ENCODE measurements at places on chromosomes 7 and 10.
A peak's percentile ranks its signal among the peaks of the same experiment; 100 is the strongest.

- DNase-seq: no peak
Observed at GRCh38 chr10:79266084-79266483, 81.2 kb upstream of the PPIF start.

- peak; percentile 70 for DNase-seq
Observed at GRCh38 chr7:55365205-55365674, at the start of gene LANCL2. LANCL2 (plus strand) TSS chr7:55365337; CDS start chr7:55366026, 689 bp downstream.

GRCh38 chr10:64175271-64175962 lies 654.2 kb downstream of the REEP3 start:
- DNase-seq: no peak

GRCh38 chr7:18978108-18978495 lies 139.3 kb downstream of the TWIST1 start:
- no peak for DNase-seq

GRCh38 chr7:133185512-133185911 lies 67.4 kb upstream of the EXOC4 start:
- DNase-seq: no peak

DNA sequence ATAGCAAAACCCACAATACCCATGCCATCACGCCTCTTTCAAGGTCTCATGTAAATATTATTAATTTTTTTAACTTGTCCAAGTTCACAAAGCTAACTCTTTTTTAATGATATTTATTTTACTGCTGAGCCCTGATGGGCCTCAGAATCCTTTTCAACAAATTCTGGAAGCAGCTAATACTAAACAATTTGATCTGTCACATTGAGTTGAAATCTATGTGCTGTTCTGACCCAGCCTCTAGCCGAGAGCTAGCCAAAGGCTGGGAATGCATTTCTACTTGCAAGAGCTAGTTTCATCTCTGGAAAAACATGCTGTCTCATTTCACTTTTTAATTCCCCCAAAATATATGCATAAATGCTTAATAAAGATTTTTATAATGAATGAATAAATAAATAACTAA lies 47.9 kb downstream of the TFAM start:
- DNase-seq: no peak

DNA sequence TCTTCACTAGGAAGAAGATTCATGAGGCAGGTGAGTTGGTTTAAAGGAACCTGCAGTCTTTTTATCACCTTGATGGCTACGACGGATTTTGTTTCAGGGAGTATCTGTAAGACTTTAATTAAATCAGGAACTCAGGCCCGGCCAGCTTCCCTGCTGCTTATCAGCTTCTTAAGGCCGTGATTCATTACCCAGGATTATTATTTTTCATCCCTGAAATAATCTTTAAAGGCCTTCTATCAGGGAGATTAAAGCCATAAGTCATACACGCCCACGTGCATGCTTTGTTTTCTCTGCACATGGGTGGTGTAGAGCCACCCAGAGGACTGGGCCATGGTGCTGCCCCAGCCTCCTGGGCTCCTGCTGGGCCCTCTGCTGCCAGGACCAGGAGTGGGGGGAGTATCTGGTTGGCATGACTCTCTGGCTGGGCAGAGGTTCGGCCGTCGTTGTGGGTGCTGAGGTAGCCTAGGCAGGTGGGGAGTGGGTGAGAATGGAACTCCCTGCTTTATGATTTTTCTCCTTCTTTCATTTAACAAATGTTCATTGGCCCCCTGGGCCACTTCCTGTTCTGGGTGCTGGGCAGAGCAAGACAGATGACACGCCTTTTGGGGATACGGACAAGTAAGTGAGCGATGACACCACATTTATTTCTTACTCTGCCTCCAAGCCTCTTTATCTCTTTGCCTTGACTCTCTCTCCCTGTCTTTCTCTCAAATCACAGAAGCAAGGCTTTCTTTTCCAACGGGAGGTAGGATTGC lies 39.0 kb upstream of the PCBD1 start:
- no peak for DNase-seq

- no peak for DNase-seq
Observed at GRCh38 chr7:55265836-55266642, 99.1 kb upstream of the LANCL2 start.

DNA sequence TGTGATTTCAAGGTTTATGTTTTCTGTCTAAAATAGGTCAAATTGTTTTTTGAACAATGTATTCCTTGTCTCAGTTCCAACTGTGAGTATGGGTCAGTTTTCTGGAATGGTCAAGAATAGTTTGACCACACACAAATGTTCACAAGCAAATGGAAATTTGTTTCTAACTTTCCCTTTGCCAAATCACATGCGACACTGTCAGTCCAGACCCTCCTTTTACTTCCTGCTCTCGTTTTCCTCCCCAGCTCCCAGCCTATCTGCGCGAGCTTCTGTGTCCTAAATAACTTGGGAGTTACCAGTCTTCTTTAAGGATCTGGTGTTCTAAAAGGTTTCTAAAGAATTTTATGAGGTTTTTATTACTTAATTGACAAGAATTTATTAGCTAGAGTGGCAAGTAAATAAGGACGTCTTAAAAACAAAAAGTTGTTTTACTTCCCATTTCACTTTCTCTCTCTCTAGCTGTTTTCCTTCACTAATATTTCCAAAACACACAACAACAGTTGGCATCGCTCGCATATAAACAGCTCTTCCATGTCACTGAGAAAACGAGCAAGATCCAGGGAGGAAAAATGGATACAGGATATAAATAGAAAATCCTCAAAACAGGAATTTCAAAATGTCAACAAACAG lies 266.1 kb upstream of the KLF6 start:
- no peak for DNase-seq

DNA sequence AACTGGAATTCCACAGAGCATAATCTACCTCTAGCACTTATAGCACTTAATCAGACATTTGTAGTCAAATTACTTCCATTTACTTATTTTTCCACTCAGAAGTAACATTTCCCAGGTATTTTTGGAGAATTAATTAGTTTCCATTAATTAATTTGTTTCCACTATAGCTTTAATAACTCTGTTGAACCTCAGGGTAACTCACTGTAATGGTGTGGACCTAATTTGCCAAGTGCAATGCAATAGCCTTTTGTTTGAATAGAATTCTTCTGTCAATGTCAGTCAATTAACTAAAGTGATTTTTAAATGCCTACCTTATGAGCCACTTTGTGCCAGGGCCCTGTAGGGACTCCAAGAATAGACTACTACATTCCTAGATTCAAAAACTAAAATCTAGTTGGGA lies 115.4 kb downstream of the CSTF2T start:
- no peak for DNase-seq

DNA sequence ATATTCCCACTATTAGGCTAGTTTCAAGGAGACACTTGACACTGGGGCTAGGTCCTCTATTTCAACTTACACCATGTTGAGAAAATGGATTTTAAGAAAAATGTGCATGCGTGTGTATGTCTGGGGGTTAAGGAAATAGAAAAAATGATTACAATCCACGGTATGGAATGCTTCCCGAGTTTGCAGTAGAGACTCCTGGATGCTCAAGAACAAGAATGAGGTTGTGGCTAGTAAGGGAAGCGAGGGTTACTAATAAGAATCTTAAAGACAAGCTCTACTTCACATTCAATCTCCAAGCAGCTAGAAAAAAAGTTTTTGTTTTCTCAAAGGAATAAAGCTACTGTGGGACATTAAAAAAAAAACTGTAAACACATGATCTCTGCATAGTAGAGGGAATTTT lies 54.7 kb downstream of the ANK3 start:
- DNase-seq: no peak

- DNase-seq: peak; percentile 85
Observed at GRCh38 chr10:58017719-58018367, 249.9 kb downstream of the IPMK start.

DNA sequence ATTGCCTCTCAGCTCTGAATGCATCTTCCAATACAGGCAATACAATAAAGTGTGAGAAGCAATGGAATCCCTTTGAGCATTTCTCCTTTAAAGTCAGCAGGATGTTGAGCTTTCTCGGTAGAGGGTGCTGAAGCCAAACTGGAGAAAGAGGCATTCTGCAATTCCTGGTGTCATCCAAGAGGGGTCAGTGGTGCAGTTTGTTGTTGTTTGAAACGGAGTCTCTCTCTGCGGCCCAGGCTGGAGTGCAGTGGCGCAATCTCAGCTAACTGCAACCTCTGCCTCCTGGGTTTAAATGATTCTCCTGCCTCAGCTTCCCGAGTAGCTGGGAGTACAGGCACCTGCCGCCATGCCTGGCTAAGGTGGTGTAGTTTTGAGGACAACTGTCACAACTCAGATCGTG lies 486.5 kb downstream of the CALN1 start:
- DNase-seq: no peak

DNA sequence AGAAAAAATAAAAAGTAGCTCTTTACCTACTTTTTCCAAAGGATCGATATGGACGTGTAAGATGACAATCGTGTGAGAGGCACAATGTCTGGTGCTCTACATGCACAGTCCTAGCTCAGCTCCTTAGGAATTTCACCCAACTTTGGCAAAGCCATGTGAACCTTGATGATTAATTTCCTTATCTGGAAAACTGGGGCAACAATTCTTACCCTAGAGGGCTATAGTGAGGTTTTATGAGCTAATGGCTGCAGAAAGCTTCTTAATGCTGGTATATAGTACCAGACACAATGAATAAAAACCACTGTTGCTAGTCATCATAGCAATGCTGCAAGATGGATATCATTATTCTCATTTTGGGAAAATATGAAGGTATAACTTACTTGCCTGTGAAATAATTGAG lies 202.7 kb downstream of the PARD3 start:
- DNase-seq: no peak

GRCh38 chr7:69038915-69039314 lies 559.4 kb upstream of the AUTS2 start:
- DNase-seq: no peak

DNA sequence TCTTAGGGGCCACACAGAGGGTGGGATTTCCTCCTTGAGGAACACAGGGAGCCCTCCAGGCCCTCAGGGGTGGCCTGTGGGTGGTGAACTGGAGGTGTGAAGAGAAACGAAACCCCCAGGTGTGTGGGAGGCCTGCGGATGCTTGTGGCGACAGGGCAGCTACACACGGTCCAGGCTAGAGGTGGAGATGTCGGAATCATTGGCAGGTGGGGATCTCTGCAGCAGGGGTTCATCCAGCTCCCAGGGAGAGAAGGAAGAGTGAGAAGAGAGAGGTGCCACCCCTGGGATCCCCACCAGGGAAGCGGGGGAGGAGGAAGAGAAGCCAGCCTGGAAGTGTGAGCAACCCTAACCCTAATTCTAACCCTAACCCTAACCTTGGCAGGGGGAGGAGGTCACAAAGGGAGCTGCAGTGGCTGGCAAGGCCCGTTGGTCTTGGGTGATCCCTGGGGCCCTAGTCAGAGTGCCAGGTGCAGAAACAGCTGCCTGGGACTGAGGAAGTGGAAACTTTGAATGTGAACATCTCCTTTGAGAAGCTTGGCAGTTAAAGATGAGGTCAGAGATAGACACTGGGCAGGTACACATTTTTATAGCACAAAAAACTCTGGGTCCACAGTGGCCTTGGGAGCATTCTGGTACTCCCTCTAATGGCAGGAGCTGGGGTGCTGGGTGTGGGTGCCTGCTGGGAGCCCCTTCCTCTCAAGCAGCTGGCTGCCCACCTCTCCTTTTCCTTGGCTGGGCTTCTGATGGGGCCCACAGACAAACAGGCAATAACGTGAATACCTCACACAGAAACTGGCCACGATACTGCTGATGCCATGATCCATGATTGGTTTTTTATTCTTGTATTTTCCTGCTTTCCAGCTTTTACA lies 6.8 kb upstream of the AEBP1 start:
- no peak for DNase-seq

DNA sequence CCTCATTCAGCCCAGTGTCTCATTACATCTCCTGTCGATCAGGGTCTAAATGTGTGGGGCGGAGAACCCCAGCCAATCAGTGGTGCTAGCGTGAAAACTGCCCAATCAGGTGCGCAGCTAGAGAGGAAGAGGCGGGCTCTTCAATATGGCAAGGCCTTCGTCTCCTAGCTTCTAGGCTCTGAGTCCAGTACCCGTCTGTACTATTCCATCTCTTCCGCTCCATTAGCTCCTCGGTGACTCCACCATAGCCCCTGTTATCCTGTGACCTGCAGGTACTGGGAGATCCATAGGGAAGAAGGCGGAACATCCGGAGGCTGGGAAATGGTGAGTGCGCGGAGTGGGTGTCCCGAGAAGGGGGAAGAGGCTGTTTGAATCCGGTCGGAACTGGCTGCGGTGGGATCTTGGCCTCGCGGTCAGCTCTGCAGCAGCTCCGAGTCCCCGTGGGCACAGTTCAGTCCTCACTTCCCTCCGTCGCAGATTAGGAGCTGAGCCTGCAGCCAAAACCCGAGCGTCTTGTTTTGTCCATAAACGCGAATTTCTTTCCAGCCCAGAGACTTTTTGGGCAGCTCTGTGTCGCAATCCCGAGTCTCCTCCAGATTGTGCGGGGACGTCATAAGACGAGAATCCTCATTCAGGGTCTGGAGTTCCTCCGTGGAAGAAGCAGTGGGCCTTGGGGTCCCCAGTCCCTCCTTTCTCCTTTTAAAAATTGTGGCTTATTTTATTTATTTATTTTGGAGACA lies at the start of gene ZNF727:
Gene ZNF727 (plus strand): TSS at position 134 of the 740 bp plus-strand sequence. CDS start 188 bp downstream, at position 322.
- DNase-seq: no peak

GRCh38 chr7:28530175-28530802 lies 118.0 kb downstream of the CREB5 start:
- no peak for DNase-seq

DNA sequence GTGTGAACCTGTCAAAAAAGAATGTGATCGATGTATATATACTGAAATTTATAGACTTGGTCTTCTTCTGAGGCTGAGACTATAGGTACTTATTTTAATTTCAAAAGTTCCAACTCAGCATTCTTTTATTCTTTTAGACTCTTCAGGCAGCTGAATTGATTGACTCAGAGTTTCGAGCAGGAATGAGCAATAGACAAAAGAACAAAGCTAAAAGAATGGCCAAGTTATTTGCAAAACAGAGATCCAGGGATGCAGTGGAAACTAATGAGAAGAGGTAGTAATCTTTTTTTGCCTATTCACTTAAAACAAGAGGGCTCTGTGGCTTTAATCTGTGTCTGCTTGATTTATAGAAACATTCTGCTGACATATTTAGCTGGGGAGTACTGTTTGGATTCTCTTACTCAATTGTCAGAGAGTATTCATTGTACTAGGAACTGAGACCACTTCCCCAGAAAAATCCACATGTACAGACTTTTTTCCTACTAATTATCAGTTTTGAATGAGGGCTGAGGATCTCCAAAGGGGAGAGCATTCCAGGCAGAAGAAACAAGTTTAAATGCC lies 30.1 kb downstream of the BTAF1 start:
- no peak for DNase-seq

DNA sequence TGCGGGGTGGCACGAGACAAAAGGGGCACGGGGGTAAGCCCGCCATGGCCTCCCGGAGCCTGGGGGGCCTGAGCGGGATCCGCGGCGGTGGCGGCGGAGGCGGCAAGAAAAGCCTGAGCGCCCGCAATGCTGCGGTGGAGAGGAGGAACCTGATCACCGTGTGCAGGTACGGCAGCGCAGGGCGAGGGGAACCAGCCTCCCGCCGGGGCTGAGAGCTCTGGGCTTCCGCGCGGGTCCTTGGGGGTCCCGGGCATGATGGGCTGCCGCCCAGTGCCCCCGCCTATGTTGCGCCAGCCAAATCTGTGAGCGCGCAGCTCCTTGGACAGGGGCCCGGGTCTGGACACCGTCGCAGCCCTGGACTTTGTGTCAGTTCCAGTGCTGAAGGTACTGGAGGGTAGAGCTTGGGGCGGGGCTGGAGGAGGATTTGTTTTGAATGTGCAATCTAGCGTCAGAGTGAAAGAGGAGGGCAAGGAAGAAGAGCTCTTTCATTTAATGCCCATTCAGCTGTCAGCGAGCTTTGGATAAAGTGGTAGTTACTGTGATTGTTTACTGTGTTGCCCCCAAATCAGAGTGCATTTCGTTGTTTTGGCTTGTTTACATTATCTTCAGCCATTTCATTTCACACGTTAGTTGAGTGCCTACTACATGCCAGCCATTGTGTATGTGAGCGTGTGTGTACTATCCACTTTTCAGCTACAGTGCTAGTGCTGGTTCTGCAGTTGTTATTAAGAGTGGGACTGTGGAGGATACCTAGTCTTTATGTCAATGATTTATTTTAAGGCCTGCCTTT lies 777 bp downstream of the RUNDC3B start:
- peak; percentile 16 for DNase-seq

Measured in erythroblast (primary cell).